ENCODE measurements at places on chromosomes 13 and 19. TPM values are rescaled to one million over a fixed set of nuclear protein-coding genes. Genes with fewer than 3 reads are reported as not detected.

- H3K27me3 ChIP-seq = no peaks in the 10 kb centered on the region
- no peak overlapping the region for H3K27ac ChIP-seq
- H3K36me3 ChIP-seq = no peaks in the 10 kb centered on the region
- H3K4me1 ChIP-seq = no peaks in the 10 kb centered on the region
These were observed 1.6 kb upstream of the CASP14 start for GRCh38 chr19:15047680-15048079.

DNA sequence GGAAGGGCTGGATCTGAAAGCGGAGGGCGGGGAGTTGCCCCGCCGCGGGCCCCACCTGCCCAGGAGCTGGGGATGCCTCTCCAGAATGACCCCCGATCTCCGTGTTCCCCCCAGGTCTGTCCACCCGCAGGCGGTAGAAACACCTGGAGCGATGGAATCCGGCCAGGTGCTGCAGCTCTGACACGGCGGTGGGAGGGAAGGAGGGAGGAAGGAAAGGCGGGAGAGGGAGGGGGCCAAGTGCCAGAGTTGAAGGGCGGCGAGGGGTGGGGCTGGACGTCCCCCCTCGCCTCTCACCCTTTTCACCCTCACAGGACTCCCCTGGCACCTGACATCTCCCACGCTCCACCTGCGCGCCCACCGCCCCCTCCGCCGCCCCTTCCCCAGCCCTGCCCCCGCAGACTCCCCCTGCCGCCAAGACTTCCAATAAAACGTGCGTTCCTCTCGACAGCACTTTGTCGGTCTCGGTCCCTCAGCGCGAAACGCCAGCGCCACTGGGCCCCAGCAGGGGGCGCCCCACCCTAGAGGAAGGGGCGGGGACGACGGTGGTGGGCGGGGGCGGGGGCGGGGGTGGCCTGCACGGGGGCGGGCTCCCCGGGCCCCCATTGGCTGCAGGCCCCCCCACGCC lies 337 bp upstream of the FXYD7 start:
- DNase-seq = no peak
- H3K4me1 ChIP-seq = no peaks in the 10 kb centered on the region
- no peak overlapping the region for H3K4me3 ChIP-seq

GRCh38 chr19:14405380-14405757 lies 13.8 kb downstream of the DDX39A start:
- no peak for DNase-seq
- no peaks in the 10 kb centered on the region for H3K4me1 ChIP-seq
- no peak overlapping the region for H3K4me3 ChIP-seq
- no peaks in the 10 kb centered on the region for H3K36me3 ChIP-seq

DNA sequence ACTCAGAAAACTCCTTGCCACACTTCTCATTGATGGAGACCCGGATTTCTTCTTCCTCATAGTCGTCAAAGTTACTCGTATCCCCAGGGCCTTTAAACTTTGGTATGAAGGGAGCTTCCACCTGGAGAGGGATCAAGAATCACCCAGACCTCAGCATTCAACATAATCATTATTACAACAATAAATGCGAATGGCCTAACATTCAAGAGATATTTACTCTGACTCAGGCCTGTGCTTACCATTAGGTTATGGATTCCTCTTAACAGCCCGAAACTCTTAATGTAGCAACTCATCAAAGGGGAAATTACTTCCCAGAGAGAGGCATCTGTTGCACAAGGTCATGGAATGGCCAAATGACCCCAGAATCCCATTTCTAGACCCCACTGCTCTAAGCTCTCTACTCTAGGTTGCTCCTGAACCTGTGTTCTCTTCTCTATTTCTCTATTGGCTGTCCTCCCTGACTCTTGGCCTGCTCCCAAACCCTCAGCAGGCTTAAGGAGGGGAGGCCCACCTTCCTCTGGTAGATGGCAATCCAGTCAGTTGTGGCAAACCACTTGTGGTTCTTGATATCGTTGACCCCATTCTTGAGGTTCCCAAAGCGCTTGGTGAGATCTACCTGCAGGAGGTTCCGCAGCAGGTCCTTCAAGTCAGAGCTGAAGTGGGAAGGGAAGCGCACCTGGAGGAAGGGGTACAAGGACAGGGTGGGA lies 2.7 kb upstream of the SAMD1 start:
- no peak for DNase-seq
- H3K4me3 ChIP-seq = no peak overlapping the region
- H3K27me3 ChIP-seq = no peaks in the 10 kb centered on the region
- no peaks in the 10 kb centered on the region for H3K4me1 ChIP-seq

LRRC63 gene
- not detected for total RNA-seq

GRCh38 chr13:113005076-113005865 lies 36.3 kb downstream of the MCF2L start:
- no peak for DNase-seq
- H3K27me3 ChIP-seq = no peaks in the 10 kb centered on the region
- H3K4me1 ChIP-seq = no peaks in the 10 kb centered on the region
- no peak overlapping the region for H3K4me3 ChIP-seq
- H3K27ac ChIP-seq = no peak overlapping the region

- H3K27me3 ChIP-seq = no peaks in the 10 kb centered on the region
- H3K36me3 ChIP-seq = no peaks in the 10 kb centered on the region
- no peak overlapping the region for H3K27ac ChIP-seq
- H3K4me1 ChIP-seq = no peaks in the 10 kb centered on the region
- H3K4me3 ChIP-seq = no peak overlapping the region
These were observed 95.6 kb downstream of the TSHZ3 start for GRCh38 chr19:31253526-31254179.

PSPN gene
- 0.26 TPM for total RNA-seq

DNA sequence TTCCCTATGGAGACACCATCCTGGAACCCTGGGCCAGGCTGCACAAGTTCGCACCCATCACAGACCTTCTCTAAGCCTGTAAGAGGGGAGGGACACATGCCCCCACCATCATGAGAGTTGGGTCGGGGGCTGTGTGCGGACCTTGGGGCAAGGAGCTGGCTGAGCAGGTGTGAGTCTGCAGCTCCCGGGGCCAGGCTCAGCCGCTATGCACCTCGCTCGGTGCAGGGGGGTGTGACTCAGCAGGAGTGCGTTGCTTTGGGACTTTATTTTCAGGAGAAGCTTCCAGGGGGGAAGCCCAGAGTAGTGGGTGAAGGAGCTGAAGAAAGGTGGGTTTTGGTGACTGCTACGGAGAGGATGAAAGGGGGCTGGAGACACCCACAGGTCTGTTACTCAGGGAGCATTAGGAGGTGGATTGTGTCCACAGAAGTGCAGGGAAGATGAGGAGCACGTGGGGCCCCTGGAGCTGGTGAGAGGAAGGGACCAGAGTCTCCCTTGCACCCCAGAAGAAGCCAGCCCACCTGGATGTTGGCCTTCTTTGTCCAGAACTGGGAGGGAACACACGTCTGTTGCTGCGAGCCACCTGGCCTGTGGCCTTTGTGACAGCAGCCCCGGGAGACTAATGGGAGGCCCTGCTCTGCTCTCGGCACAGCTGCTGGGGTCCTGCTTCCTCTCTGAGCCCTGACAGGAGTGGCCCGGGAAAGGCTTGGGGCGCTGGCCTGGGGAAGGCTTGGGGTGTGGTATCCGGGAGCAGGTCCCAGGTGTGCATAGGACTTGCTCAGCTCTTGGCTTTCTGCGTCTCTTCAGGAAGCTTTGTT lies 162.6 kb downstream of the TEX29 start:
- no peak overlapping the region for H3K4me3 ChIP-seq
- H3K27ac ChIP-seq = no peak overlapping the region
- no peaks in the 10 kb centered on the region for H3K36me3 ChIP-seq
- no peak for DNase-seq

DNA sequence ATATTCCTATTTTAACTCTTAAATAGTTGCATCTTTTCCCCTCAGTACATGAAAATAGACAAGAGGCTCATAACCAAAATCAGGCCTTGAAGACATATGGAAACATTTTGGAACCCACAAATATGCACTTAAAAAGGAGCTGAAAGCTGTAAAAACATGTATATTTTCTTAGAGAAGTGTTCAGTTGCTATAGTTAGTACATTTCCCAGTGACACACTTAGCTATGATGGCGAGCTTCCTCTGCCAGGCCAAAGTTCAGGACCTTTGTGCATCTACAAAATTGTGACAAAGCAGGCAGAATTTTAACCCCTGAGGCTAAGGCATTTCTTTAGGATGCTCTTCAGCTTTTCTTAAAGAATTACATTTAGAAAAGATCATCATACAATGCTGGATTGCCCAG lies 54.5 kb downstream of the RCBTB2 start:
- H3K27ac ChIP-seq = no peak overlapping the region
- H3K27me3 ChIP-seq = no peaks in the 10 kb centered on the region
- no peaks in the 10 kb centered on the region for H3K4me1 ChIP-seq
- DNase-seq = no peak
- H3K36me3 ChIP-seq = peaks cover 2% of the 10 kb centered on the region

DNA sequence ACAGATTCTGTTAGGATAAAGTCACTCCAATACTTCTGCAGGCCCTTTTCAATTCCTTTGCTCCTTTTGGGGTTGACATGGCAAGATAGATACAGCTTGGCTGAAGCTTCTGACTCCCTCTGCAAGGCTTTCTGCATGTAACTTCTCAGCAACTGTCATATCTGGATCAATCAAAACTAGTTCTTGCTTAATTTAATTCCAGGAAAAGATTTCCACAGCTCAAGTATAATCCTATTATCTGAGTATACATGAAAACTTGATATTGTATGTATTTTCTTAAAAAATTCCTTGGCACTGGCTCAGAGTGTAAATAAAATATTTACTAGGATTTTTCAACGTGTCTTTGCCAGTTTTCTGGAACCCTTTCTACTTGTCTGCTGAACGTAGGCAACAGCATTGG lies 109.6 kb downstream of the STARD13 start:
- H3K4me3 ChIP-seq = no peak overlapping the region
- H3K4me1 ChIP-seq = no peaks in the 10 kb centered on the region
- no peak overlapping the region for H3K27ac ChIP-seq
- no peak for DNase-seq

Data from uterus (tissue), 4 donors.